Renal cortex interstitium (tissue), 15 donors: ENCODE measurements at places on chromosomes 7 and 10. TPM values are rescaled to one million over a fixed set of nuclear protein-coding genes. Genes with fewer than 3 reads are reported as not detected.

- no peak for DNase-seq
These were observed 5.0 kb upstream of the CNOT4 start for GRCh38 chr7:135514856-135515255.

- no peak for DNase-seq
These were observed 361.5 kb downstream of the FRMD4A start for GRCh38 chr10:13969118-13969791.

DNA sequence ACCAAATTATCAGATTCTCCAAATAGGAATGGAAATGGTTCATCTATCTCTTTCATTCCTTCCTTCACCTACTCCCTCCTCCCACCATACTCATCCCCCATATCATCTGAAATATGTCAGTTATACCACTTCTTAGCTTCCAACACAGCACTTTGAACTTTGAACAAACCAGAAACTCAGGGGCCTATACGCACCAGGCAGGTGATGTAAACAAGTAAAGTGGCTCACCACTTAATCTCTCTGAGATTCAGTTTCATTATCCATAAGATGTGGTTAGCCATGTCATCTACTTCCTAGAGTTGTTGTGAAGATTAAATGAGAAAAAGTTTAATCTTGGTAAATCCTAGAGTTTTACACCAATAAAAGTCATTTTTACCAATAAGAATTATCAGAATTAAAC, 65.9 kb upstream of the LRRN3 start:
- DNase-seq, result no peak

DNA sequence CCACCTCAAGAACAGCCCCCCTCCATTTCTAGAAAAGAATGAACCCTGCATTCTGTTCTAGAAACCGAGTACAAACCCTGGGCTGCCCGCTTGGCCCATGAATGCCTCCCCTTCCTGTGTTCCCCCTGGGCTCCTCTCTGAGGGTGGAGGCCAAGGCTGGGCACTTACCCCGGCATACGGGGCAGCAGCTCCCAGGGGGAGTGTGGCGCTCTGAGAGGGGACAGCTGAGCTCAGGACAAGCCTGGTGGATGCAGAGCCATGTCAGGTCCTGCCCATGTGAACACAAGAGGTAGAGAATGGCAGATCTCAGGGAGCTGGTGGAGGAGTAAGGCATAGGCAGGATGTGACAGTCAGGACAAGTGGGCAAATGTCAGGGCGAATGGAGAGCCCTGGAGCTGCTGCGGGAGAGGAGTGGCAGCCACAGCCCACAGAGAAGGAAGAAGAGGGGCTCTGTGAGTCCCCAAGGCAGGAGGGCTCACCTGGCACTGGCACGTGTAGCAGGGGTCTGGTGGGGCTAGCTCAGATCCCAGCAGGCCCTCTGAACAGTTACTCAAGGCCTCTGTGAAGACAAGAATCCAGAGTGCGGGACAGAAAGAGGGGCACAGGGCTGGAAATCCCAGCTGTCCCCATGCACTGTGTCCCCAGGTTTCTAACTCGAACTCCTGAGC, 18.9 kb downstream of the ATP6V1F start:
- no peak for DNase-seq

- no peak for DNase-seq
These were observed 10.5 kb downstream of the UBTD1 start for GRCh38 chr10:97509120-97509680.

DNA sequence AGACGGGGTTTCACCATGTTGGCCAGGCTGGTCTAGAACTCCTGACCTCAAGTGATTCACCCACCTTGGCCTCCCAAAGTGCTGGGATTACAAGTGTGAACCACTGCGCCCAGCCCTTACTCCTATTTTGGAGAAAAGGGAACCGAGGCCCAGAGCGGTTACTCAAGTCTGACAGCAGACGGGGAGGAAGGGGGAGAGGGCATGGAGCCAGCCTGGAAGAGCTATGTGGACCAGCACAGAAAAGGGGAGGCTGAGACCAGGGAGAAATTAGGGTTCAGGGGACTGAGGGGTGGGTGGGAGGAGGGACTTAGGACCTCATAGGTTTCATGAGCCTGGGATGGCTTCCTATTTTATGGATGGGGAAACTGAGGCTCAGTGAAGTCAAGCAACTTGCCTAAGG, 1.5 kb downstream of the SFRP5 start:
- DNase-seq, result no peak

DNA sequence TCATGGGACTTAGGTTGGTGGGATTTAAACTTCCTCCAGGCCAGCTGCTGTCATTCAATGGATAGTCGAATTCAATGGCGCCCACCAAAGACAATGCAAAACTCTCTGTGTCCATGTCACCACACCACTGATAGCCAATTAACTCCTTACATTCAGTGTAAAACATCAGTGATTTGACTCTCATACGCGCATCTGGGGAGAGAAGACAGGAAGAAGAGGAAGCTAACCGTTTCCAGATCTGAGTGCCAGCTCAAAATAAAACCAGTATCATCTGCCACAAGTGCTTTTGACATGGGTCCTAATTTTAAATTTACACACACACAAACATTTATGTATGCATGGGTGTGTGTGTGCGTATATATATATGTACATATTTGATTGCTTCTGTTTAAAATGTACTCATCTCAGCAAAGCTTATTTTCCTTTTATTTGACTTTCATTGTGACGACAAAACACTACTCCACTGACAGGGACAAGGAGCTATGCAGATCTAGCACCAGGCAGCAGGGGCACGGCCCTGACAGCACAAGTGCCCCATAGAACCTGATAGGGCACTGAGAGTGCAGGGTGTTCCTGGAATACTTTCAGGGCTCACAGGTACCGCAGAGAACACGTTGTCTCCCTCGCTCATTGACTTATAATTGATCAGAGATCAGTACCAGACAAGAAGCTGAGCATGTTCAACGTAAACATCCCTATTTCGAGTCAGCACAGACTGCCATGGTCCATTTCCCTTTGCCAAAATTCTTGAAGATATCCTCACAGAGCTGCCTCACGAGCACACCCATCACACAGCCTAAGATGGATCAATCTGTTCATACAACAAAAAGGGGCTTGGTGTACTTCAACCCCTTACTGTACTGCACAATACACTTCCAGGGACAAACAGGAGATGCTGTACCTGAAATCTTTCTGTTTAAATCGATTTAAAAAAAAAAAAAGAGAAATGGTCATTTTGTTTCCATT, 176.1 kb downstream of the COBL start:
- DNase-seq, result no peak

- no peak for DNase-seq
These were observed 29.5 kb upstream of the LRRC17 start for GRCh38 chr7:102883098-102883860.

GRCh38 chr10:22752272-22752889, 38.0 kb upstream of the PIP4K2A start:
- DNase-seq, result no peak

DNA sequence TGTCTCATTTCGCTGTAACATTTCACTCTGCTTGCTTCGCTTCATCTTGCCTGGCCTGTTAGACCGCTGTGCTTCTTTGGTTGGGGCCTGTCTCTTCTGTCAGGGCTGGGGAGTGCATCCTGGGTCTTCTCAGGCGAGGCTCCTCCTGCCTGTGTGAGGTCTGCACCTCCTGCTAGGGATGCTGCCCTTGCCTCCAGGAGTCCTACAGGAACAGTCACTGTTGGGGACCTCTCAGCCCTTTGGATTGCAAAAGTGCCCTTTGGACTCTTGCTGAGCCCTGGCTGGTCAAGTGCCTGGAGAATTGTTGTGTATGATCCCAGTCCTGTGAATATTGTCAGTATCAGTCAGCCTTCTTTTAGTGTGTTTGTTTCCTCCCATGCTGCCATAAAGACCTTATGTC, 84.1 kb downstream of the MDFIC start:
- DNase-seq, result no peak

- DNase-seq, result no peak
These were observed 19.7 kb downstream of the FAM53B start for GRCh38 chr10:124724279-124725027.

DNA sequence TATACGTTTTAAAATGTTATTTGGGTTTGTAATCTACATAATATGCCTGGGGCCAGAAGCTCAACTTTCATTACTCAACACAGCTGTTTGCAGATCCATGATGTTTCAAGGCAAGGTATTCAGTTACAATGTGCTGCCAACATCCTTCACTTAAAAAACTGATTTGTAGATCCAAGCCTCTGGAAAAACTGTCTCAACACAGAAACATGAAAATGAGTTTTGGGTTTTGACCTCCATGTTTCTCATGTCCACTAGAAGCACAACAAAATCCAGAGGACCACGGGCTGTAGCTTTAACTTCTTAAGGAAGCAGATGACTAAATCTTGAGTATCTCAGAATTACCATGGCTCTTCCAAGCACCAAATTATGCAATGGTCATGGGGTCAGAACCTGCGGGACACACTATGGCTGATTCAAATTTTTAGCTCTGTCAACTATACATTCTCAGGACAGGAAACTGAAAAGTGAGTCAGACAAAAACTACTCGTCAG, 247.1 kb upstream of the GRB10 start:
- DNase-seq, result no peak

DNA sequence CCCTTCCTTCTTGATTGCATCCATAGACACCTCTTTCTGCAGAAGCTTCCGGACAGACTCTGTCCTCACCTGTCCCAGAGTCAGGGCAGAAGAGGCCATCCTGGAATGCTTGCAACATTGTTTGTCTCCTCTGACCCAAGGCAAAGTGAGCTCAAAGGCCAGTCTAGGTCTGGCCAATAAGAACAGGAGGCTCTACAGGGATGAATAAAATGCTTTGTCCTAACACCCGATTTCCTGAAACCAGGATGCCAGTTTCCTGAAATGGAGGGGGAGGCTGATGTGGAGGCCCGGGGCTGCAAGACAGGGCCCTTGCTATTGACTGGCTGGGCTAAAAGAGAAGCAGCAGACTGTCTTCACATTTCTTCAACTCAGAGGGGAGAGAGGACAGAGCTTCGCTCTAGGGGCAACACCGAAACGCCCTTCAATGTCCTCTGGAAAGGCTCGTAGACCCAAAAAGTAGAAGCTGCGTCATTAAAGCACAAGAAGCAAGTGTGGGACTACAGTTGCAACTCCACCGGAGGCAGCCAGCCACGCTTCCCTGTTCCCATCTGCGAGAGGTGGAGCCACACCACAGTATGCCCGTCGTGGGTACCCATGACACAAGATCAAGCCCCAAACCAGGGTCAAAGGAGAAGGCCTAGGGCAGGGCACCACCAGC, 29.1 kb upstream of the NDST2 start:
- DNase-seq, result no peak

DNA sequence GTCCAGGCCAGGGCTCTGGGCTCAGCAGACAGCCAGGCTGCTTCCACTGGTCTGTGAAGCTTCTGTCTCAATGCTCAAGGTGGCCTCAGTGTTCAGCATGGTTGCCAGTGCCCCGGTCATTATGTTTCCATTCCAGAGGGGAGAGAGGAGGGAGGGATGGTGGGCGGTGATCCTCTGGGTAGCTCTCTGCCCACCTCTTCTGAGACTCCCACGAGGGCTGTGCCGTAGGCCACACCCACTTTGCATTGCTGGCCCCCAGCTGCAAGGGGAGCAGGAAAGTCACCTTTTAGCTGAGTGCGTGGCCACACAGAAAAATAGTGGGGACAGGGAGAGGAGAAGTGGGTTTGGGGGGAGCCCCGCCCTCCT, 42.5 kb downstream of the FOXK1 start:
- DNase-seq, result no peak

DNA sequence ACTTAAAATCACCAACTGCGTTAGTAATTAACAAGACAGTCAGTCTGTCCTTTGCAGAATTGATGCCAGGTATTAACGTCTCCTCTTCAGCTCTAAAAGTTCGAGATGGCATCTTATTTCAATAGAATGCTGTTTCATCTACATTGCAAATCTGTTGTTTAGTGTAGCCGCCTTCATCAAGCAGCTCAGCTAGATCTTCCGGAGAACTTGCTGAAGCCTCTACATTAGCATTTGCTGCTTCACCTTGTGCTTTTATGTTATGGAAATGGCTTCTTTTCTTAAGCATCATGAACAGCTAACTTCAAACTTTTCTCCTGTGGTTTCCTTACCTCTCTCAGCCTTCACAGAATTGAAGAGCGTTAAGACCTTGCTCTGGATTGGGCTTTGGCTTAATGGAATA, 95.5 kb upstream of the FAM20C start:
- no peak for DNase-seq

DNA sequence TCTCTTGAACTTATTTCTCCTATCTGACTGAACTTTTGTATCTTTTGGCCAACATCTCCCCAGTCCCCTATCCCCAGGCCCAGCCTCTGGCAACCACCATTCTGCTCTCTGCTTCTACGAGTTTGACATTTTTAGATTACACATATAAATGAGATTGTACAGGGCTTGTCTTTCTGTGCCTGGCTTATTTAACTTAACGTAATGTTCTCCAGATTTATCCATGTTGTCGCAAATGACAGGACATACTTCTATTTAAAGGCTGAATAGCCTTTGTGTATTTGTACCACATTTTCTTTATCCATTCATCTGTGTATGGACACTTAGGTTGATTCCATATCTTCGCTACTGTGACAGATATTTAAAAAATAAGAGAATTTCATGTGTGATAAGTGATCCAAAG, 98.6 kb downstream of the LSMEM1 start:
- no peak for DNase-seq

- no peak for DNase-seq
These were observed 4.9 kb upstream of the CCL24 start for GRCh38 chr7:75818472-75818871.

GRCh38 chr7:136290351-136290750, 313.2 kb upstream of the MTPN start:
- DNase-seq, result peak; percentile 12

DNA sequence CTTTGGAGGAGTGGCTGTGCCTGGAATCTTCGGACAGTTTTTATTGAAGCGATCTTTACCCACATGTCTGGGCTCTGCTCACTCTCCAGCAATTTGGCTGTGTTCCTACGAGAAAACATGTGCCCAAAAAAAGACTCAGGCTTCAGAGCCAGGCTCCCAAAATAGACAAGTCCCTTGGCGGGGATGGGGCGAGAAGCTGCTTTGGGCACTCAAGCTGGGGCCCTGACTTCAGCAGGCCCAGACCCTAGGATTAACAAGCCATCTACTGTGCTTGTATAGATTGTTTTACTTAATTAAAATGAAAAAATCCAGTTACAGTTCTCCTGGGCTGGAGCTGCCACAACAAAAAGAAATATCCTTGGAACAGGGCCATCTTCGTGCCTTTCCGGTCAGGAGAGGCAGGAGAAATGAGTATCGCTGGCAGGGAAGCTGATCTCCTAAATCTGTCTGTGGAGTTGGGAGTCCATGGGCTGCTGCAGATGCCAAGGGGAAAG, 51.4 kb upstream of the PDCD4 start:
- DNase-seq, result no peak

CCDC6 gene
- 38.4 TPM for polyA plus RNA-seq

ZNF365 gene
- polyA plus RNA-seq, result 0.46 TPM

HOXA7 gene
- polyA plus RNA-seq, result 24.3 TPM

PLAC9 gene
- polyA plus RNA-seq, result 27.7 TPM

PHF14 gene
- polyA plus RNA-seq, result 83.5 TPM

ZNF239 gene
- 15.5 TPM for polyA plus RNA-seq

CRCP gene
- 28.5 TPM for polyA plus RNA-seq

ZNF485 gene
- 5.8 TPM for polyA plus RNA-seq

NEUROG3 gene
- polyA plus RNA-seq, result not detected
